Cardiac fibroblast (primary cell): ENCODE measurements at places on chromosomes 12 and 14.

- DNase-seq, result no peak
Observed at GRCh38 chr14:50360851-50361250, 35.8 kb downstream of the CDKL1 start.

GRCh38 chr14:22438742-22439141 lies 150.3 kb downstream of the DAD1 start:
- no peak for DNase-seq

DNA sequence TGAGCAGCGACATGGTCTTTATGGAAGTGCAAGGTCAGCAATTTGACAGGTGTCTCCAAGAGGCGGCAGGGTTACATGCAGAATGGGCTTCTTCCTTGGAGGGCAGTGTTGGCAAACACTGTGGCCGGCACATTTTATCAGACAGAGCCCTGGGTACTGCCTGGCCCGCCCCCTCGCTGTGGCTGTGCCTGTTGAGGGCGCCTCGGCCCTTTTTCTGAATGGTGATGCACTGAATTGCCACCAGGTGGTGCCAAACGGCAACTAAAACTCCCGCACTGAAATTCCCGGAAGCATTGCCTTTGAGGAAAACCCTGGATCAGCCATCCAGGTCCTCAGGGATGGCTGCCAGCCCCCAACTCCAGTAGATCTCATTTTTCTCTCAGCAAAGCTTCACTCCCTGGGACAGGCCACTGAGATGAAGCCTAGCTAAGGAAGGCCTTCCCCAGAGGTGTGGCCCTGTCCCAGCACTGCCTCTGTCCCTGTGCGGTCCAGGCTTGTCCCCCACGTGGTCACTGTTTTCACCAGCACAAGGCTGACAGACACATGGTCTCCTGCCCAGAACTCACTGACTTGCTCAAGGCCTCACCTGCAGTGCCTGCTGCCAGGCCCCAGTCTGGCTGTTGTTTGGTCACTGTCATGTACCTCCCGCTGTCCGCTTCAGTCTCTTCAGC lies 73.6 kb downstream of the TESC start:
- DNase-seq, result peak; percentile 68

DNA sequence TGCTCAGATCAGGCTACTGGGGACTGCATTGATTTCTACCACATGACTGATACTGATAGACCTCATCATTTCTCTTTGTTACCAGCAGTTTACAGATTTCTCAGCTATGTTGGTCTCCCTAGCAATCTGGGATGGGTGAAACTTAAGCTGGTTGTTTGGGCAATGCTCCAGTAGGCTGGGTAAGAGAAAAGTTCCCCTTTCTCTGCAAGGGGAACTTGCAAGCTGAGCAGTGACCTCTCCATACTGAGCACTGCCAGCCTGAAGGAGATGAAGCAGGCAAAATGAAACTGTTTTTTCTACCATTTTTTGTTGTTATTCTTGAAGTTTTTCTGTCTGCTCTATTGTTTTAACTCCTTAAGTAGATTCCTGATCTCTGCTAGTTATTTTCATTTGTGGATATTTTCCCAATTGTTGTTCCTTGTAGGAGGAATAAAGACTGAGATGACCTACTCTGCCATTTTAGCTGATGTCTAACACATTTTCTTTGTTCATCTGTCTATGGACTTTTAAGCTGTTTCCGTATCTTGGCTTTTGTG lies 1.3 kb upstream of the OR4M1 start:
- no peak for DNase-seq

DNA sequence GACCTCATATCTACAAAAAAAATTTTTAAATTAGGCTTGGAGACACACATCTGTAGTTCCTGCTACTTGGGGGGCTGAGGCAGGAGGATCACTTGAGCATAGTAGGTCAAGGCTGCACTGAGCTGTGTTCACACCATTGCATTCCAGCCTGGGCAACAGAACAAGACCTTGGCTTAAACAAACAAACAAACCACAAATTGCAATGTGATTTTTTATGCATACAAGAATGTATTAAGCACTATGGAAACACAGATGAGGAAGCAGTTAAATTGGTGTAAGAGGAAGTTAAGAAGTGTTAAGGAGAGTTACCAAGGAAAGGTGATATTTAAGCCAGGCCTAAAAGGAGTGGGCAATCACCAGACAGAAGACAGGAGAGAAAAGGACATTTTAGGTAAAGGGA lies 83.6 kb upstream of the HECTD1 start:
- peak; percentile 44 for DNase-seq

GRCh38 chr12:111437816-111438454 lies 32.2 kb downstream of the SH2B3 start:
- peak; percentile 91 for DNase-seq

DNA sequence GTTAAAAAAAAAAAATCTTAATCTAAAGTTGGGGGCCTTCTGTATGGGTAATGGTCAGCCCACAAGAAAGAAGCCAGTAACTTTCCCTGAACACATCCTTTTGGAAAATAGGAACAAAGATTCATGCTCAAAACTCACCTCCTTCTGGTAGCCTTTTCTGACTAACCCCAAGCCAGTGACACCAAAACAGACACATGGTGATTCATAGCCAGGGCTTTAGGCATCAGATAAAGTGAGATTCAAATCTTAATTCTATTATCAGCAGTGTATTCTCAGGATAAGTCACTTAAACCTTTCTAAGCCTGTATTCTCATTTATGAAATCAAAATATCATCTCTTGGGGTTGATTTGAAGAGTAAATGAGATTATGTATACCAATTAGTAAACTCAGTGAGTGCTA lies 4.9 kb downstream of the ATP5MC2 start:
- DNase-seq, result no peak

- DNase-seq, result no peak
Observed at GRCh38 chr14:44403193-44403592, 103.9 kb downstream of the FSCB start.

GRCh38 chr14:100146531-100147091 lies 12.8 kb downstream of the DEGS2 start:
- no peak for DNase-seq

DNA sequence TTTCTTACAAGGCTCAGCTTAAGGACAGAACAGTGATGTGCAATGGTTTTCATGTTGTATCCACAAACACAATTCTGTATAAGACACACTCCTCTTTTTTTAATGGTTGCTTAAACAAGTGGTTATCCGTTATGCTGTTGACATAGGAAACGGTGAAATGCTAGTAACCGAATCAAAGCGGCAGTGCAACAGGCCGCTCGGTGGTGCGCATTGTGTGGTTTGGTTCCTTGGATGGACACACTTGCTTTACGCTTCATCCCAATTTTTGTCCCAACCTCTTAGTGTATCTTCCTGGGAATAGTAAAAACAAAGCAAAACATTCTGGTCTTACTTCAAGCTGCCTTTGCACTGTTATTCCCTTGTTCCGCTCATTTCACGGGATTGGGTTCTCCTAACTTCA lies 650 bp upstream of the PTGER2 start:
- no peak for DNase-seq

DNA sequence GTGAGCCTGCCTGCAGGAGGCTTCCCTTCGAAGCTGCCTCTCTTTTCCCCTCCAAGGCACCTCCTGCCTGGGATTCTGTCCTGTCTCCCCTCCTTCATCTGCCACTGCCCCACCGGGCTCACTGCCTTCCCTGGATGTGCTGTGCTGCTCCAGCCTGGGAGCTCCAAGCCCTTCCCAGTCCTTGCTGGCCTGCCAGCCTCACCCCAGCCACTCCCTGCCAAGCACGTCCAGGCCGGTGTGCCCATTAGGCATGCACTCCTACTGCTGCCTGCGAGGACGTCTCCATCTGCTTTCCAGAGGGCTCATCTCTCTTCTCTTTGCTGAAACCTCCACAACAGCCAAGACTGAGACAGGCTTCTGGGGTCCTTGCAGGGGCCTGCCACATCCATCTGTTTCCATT lies 8.4 kb upstream of the SLC25A47 start:
- DNase-seq, result no peak

- no peak for DNase-seq
Observed at GRCh38 chr12:9066755-9067423, 48.8 kb downstream of the A2M start.

- DNase-seq, result no peak
Observed at GRCh38 chr14:36019126-36019525, 157.4 kb downstream of the PTCSC3 start.

DNA sequence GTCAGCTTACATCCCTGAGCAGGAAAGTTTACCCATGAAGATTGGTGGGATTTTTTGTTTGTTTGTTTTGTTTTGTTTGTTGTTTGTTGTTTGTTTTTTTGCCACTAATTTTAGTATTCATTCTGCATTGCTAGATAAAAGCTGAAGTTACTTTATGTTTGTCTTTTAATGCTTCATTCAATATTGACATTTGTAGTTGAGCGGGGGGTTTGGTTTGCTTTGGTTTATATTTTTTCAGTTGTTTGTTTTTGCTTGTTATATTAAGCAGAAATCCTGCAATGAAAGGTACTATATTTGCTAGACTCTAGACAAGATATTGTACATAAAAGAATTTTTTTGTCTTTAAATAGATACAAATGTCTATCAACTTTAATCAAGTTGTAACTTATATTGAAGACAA lies 37.6 kb downstream of the CD9 start:
- no peak for DNase-seq

DNA sequence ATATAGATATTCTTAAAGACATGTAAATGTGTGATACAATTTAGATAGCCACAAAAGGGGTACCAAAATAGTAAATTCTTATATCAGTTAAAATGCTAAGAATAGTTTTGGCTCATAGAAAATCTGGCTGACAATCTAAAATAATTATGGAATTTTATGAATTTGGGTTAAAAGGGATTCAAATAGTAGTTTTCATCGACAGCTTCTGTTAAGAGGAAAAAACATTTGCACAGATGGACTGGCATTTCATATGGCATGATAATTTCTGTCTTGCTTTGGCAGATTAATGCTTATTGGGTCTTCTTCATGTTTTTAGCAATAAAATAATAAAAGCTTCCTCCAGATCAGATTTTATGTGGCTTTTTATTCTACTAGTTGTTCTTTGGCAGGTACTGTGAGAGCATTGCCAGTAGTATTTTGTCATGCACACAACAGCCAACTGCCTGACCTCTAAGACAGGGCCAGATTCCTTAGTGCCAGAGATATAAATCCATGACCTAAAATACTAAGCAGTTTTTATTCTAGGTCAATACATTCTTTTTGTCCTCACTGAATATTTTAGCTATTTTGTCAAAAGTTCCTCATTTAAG lies 9.1 kb downstream of the ABCD2 start:
- DNase-seq, result no peak

- DNase-seq, result no peak
Observed at GRCh38 chr12:5379749-5380496, 52.0 kb upstream of the NTF3 start.

DNA sequence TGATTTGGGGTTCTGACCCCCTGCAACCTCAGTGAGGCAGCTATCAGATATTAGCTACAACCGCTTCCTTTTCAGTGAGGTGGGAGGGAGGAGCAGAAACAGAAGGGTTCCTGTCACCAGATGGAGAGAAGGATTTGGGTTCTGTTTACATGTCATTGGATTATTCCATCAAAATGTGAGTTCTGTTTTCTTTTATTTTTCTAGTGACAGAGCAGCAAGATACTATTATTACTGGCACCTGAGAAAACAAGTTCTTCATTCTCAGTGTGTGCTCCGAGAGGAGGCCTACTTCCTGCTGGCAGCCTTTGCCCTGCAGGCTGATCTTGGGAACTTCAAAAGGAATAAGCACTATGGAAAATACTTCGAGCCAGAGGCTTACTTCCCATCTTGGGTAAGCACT lies 52.8 kb downstream of the FRMD6 start:
- DNase-seq, result no peak

DNA sequence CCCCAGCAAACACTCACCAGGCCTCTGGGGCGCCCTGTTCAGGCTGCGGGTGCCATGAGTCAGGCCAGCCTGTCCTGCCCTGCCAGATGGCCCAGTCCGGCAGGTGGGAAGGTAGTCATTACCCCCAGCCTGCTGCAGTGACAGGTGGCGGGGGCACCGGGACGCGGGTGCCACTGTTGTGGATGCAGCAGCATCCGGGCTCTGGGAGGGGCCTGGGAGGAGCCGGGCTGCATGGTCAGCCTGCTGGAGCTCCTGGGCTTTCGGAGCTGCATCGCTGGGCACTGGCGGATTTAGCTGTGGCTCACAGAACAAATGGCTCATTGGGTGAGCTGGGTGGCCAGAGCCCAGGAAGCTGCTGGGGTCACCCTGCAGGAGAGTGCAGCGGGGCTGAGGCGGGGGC lies 13.5 kb downstream of the CEP170B start:
- no peak for DNase-seq

GRCh38 chr14:88496414-88496813 lies 58.4 kb downstream of the PTPN21 start:
- DNase-seq, result no peak

DNA sequence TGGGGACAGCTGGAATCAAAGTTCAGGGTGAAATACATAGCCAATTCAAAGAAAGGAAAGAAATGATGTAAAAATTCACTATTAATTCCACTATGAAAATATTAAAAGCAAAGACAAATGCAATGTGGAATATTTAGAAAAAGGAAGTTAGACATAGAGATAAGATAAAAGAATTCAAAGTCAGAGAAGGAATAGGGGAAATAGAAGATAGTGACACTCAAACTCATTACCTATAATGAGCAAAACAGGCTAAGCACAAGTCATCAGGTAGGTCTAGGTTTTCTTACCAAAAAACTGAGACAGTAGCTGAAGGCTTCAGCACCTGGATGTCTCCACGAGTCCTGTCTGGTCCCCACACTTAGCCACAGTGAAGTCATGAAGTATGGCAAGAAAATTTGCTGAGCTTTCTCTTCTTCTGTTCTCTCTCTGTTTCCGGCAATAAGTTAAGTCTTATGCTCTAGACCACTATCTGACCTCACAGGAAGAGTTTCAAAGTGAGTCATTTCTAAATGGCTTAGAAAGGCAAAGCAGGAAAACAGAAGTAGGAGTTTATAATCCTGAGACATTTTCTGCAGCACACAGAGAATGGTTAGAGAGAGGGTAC lies at the start of gene C3AR1:
C3AR1 (minus strand) TSS at position 369 of the 604 bp plus-strand sequence. CDS start 6,174 bp downstream, outside the sequence.
- DNase-seq, result peak; percentile 78

GRCh38 chr14:93480867-93481266 lies 50.1 kb downstream of the UNC79 start:
- no peak for DNase-seq

GRCh38 chr12:14138495-14138894 lies 157.1 kb upstream of the GRIN2B start:
- DNase-seq, result no peak

- DNase-seq, result no peak
Observed at GRCh38 chr14:31442284-31442683, 15.0 kb downstream of the DTD2 start.

- no peak for DNase-seq
Observed at GRCh38 chr12:120438495-120439198, 734 bp downstream of the COX6A1 start.
